ENCODE measurements at places on chromosomes 12 and 14.

GRCh38 chr12:1936406-1937320 lies 18.2 kb upstream of the CACNA2D4 start:
- peak; percentile 65 for DNase-seq

GRCh38 chr12:64621257-64621942 lies 11.1 kb downstream of the RASSF3 start:
- DNase-seq = no peak

GRCh38 chr14:21672116-21672515 lies 1.5 kb downstream of the OR4E1 start:
- no peak for DNase-seq

- DNase-seq = no peak
Observed at GRCh38 chr14:69630360-69630759, 19.0 kb downstream of the SUSD6 start.

- DNase-seq = no peak
Observed at GRCh38 chr14:100842799-100843198, 16.9 kb downstream of the MEG3 start.

- DNase-seq = no peak
Observed at GRCh38 chr14:44444454-44444853, 62.6 kb downstream of the FSCB start.

- DNase-seq = no peak
Observed at GRCh38 chr12:53055471-53056266, 5.8 kb downstream of the TNS2 start.

DNA sequence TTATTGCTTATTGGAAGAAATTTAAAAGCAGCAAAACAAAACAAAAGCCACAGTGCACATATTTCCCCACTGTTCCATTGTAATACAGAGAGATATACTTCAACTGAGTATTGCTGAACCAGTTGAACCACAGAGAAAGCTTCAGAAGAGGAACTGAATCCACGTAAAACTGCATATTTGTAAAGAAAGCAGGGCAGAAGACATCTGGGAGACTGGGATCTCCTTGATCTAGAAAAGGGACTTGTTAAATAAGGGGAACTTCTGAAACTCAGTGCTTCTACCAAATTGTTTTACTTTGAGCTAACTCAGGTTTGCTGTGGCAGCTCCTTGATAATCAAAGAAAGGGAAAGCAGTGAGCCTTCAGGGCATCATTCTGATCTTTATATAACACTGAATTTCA lies 411.1 kb upstream of the MDGA2 start:
- DNase-seq = no peak

GRCh38 chr12:45880533-45880932 lies 109.8 kb downstream of the SCAF11 start:
- DNase-seq = no peak

DNA sequence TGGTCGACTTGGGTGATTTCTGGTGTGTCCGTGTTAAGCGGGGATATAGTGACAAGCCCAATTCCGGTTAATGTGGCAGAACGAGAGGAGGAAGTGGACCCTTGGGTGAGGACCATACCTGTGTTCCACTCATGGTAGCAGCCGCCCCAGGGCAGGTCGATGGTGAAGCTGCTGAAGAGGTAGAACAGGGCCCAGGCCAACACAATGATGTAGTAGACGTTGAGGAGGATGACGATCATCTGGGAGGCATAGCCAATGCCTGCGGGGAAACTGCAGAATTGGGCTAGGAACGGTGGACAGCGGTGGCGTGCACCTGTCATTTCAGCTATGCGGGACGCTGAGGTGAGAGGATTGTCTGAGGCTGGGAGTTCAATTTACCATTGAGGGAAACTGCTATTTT lies 20.1 kb downstream of the SLC6A13 start:
- DNase-seq = no peak

- no peak for DNase-seq
Observed at GRCh38 chr12:89033062-89033461, 319.2 kb downstream of the DUSP6 start.

DNA sequence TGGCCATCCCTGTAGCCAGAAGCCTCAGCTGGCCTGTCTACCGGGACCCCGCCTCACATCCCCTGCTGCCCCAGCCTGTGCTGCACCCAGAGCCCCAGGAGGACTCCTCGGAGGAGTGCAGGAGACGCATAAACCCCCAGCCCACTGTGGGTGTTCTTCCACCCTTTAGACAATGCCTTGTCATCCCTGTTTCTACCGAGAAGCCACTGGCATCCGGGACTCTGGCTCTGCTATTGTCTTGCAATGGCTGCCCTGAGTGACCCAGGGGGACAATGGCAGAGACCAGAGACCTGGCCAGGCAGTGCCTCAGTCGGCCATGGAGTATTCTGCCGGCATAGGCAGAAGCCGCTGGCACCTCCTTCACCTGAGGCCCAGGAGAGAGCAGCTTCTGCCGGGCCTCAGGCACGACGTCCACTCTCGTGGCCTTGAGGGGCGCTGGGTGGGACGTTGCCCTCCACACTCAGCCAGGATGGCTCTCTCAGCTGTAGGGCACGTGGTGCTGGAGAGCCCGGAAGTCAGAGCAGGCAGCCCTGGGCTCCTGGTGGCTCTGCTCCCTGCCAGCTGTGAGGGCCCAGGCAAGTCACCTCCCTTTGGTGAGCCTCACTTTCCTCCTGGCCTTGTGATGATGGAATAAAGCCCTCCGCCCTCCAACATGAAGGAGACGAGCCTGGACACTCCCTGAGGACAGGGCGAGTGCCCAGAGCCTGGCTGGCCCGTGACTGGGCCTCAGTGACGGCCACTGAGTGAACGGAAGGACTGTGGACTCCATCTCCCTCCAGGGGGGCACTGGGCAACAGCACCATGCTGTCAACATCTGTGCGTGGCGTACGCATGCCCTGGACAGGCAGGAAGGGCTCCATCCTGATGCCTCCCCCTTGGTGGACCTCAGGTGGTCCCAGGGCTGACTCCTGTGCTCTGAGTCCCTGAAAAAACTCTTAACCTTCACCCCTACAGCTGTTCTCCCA lies 41.0 kb downstream of the TRAFD1 start:
- no peak for DNase-seq

GRCh38 chr12:72272731-72273498 lies 745 bp downstream of the TRHDE start:
- no peak for DNase-seq

GRCh38 chr14:37144729-37145363 lies 27.6 kb downstream of the SLC25A21 start:
- DNase-seq = no peak

- DNase-seq = no peak
Observed at GRCh38 chr12:124721501-124722162, 142.0 kb downstream of the SCARB1 start.
